Chondrocyte (in vitro differentiated cells): ENCODE measurements at places on chromosomes 16 and 17. TPM values are rescaled to one million over a fixed set of nuclear protein-coding genes. Genes with fewer than 3 reads are reported as not detected.

DNA sequence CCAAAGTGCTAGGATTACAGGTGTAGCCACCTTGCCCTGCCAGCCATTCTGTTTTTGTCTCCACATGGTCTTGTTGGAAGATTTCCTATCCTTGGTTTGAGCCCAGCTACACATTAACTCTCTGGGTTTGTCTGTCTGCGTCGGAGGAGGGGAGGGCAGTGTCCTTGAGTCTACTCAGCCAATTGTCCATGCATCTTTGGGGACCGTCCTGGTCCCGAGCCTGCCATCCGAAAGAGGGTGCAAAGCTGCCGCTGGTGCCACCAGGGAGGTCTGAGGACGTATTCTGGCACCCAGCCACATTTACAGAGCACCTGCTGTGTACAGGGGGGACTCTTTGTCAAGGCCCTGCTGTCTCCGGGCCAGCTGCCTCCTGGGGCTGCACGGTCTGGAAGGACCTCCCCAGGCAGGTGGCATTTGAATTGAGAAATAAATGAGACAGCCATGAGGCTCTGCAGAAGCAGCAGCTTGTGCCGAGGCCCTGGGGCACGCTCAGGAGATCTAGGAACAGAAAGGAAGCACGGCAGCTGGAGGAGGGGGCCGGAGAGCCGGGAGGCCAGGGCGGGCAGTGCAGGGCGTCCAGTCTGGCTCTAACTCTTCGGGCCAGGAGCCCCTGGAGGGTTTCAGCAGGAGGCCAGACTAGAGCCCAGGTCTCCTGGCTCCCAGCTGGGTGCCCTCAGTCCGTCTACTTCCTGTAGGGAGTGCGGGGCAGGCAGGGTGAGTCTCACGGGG lies 1.5 kb downstream of the CYBA start:
- DNase-seq, result no peak

- no peak for DNase-seq
Observed at GRCh38 chr17:66953630-66954020, 10.9 kb upstream of the CACNG4 start.

DNA sequence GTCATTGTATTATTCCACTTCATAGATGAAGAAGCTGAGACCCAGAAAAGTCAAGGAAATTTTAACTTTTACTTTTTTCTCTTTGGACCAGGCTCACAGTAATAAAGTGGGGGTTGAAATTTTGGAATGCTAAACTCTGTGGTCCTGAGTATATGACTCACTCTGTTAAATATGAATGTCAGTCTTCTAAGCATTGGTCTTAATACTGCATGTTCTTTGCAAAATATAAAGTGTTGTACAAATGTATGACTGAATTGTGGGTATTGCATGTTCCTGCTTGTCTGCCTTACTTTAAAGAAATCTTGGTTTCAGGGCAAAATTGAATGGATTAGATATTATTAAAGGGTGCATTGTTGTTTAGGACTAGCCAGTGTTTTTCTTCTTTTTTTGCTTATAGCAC lies 950.8 kb upstream of the GOT2 start:
- DNase-seq, result no peak

GRCh38 chr17:1936766-1937165 lies 88.4 kb downstream of the RTN4RL1 start:
- DNase-seq, result no peak

GRCh38 chr16:87202346-87202745 lies 114.8 kb downstream of the C16orf95 start:
- no peak for DNase-seq

- DNase-seq, result no peak
Observed at GRCh38 chr16:71894229-71894920, 956 bp upstream of the IST1 start.

GRCh38 chr16:28846933-28847273 lies 755 bp upstream of the TUFM start:
- no peak for DNase-seq

DNA sequence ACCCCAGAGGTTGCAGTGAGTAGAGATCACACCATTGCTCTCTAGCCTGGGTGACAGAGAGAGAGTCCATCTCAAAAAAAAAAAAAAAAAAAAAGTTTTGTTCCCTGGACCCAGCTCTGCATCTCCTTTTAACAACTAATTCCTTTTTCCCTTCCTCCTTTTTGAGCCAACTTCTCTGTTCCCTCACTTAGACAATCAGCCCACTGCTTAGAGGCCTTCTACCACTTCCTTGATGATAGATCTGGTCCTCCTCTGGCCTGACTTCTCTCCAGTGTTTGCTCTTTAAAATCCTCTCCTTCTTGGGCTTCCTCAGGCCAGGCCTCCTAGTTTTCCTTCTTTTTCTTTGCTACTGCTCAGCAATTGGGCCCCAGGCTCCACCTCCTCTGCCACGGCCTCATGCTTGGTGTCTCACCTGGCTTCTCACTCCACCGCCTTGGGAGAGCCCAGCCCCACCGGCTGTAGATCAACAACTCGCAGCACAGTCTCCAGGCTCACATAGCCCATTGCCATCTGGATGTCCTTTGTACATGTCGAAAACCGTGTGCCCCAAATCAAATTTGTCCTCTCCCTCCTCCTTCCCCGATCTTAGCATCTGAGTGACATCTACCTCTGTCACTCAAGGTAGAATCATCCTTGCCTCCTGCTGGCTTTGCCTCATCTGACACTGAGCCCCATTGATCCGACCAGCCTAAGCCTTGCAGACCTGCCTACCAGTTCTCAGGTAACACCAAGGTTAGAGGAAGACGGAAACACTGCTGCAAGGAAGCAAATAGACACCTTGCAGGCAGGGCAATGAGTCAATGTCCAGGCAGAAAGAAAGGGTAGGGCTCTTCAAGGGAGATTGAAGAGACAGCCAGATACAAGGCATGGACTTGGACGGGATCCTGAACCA lies 17.4 kb downstream of the ARHGAP27 start:
- DNase-seq, result no peak

- DNase-seq, result no peak
Observed at GRCh38 chr17:32342603-32343325, 791 bp upstream of the C17orf75 start.

DNA sequence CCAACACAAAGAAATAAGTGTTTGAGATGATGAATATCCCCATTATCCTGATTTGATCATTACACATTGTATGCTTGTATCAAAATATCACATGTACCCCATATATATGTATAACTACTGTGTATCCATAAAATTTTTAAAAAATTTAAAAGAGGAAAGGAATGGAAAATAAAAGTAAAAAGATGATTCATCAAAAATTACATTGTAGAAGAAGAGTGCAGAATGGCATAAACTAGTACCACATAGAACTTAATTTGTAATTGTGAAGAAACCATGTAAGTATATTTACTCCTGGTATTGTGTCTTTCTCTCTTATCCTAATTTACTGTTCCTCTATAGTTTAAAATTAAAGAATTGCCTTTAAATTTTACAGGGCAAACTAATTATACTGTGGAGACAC lies 11.5 kb upstream of the KRT10 start:
- no peak for DNase-seq

- no peak for DNase-seq
Observed at GRCh38 chr17:43030137-43030767, 5.2 kb downstream of the RND2 start.

DNA sequence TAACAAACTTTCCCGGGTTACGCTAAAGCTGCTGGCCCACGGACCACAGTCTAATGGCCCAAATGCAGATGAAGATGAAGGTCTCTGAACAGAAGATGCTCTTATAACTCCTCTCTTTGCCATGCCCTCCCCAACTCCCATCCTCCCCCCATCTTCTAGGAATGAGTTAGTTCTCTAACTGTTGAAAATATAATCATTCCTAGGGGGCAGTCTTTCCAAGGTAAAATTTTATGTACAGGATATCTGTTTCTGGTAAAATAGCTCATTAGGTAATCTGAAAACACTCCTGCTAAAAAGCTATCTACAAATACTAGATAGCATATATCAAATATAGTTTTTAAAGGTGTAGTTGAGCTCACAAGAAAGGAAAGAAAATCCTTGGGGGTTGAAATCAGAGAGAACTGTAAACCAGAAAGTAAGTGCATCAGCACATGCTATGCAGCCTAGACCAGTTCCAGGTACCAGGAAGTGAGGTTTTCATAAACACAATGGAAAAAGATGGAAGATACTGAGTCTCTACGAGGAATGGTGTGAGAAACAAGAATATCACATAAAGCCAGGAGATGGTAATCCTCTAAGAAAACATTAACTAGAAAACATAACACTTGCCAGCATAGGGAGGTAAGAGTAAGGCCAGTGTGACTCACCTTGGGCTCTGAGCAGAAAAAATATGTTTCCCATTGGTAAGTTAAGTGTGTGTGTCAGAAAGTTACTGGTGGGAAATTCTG lies 38.1 kb downstream of the CMC2 start:
- no peak for DNase-seq

- no peak for DNase-seq
Observed at GRCh38 chr16:24010440-24011089, 174.8 kb downstream of the PRKCB start.

DNA sequence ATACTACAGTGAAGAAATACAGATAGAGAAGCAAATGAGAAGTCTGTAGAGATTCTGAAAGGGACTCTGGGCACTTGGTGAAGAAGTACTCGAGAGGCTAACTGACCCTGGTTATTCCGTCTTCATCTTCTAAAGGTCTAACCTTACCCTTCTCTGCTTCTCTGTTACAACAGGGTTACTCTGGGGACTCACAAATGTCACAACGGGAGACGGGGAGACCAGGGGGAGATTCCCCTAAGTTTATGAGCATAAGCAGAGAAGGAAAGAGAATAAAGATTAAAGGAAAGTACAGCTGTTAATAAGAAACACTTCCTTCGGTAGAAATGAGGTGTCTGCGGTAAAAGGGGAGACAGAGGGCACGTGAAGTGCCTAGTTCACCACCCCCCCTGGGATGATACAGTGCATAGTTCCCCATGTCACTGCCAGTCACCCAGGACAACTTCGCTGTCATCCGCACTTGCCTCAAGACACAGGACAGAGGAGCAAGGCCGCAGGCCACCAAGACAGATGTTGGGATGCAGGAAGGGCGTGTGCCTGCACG lies 75.2 kb upstream of the TRAP1 start:
- no peak for DNase-seq

DNA sequence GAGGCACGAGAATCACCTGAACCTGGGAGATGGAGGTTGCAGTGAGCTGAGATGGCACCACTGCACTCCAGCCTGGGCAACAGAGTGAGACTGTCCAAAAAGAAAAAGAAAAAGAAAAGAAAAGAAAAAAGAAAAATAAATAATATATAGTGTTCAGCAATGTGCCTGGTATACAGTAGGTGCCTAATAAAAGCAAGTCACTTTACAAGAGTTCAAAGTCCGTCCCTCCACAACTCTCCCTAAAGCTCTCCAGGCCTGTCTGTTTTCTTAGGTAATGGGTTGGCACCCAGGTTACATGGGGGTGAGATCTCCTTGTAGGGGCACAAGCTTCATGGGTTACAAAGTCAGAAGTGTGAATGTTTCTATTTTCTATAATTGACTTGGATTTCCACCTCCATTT lies 16.6 kb upstream of the ANKRD40CL start:
- no peak for DNase-seq

DNA sequence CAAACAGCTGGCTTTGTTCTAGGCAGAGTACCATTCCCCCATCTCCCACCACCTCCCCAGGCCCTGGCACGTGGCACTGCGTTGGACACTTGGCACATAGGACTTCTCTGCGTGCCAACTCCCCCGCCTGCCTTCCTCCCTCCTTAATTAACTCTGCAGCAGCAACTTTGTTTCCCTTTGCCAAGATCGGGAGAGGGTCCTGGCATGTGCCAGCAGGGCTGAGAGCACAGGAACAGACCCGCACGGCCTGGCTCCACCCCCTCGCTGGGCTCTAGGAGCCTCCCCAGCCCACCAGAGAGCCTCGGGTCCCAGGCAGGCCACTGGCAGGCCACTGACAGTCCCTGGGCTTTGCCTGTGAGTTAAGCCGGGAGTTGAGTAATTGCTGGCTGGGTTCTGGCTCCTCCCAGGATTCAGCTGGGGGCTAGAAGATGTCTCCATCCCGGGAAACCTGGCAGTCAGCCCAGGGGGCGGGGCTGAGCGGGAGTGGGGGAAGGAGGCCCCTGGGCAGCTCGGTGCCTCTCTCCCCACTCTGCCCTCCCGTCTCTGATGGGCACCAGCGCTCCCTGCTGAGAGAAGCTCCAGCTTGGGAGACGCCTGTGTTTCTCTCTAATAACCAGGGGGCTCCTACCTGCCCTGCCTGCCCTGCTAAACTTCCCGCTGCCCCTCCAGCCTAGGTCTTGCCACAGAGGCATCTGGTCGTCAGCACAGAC lies 224.0 kb upstream of the TNRC6C start:
- DNase-seq, result no peak

- no peak for DNase-seq
Observed at GRCh38 chr16:12260647-12261262, 284.2 kb downstream of the SNX29 start.

- DNase-seq, result no peak
Observed at GRCh38 chr17:36777118-36777517, 160.2 kb upstream of the LHX1 start.

GRCh38 chr17:66971730-66972441 lies 7.4 kb downstream of the CACNG4 start:
- DNase-seq, result no peak

DNA sequence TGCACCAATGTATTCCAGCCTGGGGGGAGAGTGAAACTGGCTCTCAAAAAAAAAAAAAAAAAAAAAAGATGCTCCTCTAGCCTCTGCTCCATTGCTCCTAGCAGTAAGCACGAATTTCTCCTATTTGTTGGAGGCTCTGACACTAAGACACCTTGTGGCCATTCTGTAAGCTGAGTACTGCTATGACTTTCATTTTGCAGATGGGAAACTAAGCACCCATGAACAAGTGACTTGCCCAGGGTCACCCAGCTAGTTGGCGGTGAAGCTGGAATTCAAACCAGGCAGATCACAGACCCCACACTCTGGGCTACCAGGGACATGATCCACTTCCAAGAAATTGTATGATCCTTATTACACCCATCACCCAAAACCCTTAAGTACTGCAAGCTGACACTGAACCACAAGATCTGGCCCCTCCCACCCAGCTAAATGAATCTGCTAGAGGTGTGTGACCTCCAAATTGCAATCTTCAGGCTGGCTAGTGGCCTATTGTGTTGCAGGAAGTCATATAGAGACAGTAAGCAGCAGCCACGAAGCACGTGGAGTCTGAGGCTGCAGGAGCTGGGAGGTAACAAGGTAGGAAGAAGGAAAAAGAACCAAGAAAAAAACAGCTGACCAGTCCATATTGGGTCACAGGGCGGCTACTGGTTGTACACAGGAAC lies 209.4 kb downstream of the XYLT1 start:
- DNase-seq, result no peak

- no peak for DNase-seq
Observed at GRCh38 chr17:64964796-64965195, 45.5 kb upstream of the LRRC37A3 start.

DNA sequence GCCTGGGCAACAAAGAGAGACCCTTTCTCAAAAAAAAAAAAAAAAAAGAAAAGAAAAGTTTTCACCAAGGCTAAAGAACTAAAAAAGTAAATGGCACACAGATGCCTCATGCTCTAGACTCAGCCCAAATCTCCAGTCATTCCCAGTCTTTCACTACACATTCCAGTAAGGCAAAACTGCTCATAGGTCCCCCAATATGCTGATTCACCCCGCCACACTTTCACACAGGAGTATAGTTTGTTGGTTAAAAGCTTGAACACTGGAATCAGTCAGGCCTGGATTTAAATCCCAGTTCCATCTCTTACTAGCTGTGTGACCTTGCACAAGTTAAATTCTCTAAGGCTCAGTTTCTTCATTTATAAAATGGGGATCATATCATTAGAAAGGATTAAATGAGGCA lies 1.9 kb downstream of the PIGS start:
- no peak for DNase-seq

Gene RAB26
- total RNA-seq, result 0.28 to 1.1 TPM (median 0.80 TPM) in 3 replicates

Gene TCAP
- total RNA-seq, result 0.64 to 1.3 TPM (median 0.77 TPM) in 3 replicates

Gene GRB7
- total RNA-seq, result 0.46 to 0.68 TPM in 2 of 3 replicates, not detected in the other

Gene SLC12A3
- total RNA-seq, result not detected in 3 replicates

Gene ATP2A1
- 0.31 to 1.8 TPM (median 0.42 TPM) in 3 replicates for total RNA-seq

Gene GNG13
- total RNA-seq, result not detected in 3 replicates

Gene KRT20
- not detected in 3 replicates for total RNA-seq
